ENCODE measurements at places on chromosomes 7 and 10.

DNA sequence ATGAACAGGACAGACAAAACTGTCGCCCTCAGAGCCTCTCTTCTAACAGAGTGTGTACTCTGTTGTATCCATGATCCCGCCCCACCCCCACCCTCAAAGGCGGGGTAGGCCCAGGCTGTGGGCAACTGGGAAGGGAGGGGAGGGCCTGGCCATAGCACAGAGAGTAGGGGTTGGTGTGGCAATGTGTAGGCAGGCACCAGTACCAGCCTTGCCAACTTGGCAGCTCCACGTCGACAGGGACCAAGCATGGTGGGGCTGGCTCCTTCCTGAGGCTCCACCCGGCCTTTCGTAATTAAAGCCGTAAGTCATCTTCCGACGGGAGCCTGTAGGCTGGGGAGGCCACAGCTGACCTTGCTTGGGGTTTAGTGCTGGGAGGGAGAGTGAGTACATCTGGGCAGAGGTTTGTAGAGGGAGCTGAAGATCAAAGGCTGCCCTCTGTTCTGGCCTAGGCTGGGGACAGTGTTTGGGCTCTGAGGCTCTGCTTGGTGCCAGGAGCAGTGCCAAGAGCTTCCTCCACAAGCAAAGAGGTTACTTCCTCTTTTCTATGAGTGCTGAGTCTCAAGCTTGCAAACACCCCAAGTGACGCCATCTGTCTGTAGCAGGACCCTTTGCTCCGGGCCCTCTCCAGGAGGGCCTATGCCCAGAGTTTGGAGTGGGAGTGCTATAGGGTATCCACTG is 121.6 kb downstream of the C10orf105 start:
- no peak for DNase-seq

GRCh38 chr7:99380032-99380822 is 5.7 kb downstream of the ARPC1B start:
- DNase-seq = no peak

- DNase-seq = no peak
Measured at GRCh38 chr10:124600051-124600880, 138.6 kb downstream of the LHPP start.

- no peak for DNase-seq
Measured at GRCh38 chr10:6399231-6399741, 180.8 kb downstream of the PRKCQ start.

- no peak for DNase-seq
Measured at GRCh38 chr10:77029777-77030717, 607.6 kb downstream of the KCNMA1 start.

- no peak for DNase-seq
Measured at GRCh38 chr7:101258243-101258731, 13.4 kb upstream of the FIS1 start.

DNA sequence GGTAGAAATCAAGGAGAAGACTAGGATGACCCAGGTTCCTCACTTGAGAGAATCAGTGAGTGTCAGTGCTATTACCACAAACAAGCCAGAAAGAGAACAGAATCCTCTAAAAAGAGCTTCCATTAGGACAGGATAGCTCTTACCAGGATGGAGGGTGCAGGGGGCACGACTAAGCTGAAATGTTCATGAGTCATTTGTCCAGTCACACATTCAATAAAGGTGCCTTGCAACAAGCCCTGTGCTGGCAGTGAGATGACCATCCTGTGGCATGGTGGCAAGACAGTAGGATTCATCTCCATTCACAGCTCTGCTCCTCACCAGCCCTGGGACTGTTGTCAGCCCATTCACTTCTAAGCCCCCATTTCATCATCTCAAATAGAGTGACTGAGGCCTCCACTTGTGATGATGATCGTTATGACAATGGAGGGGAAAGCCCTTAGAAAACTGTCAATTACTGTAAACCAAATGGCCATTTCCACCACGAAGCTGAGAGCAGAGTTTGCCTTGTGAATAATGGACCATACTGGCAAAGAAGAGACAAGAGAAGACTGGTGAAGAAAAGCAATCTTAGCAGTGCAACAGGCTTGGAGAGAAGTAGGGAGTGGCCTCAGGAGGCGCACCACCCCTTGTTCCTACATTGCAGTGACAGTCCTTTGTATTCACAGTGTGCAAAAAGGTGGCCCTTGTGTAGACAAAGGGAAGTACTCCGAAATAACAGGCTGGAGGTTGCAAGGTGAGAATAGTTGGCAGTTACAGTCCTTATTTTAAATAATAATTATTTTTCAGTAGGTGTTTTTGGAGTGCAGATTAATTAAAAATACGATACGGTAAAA is 9.0 kb upstream of the WIPF3 start:
- no peak for DNase-seq

GRCh38 chr10:122576291-122576690 is 15.7 kb downstream of the DMBT1 start:
- DNase-seq = no peak

DNA sequence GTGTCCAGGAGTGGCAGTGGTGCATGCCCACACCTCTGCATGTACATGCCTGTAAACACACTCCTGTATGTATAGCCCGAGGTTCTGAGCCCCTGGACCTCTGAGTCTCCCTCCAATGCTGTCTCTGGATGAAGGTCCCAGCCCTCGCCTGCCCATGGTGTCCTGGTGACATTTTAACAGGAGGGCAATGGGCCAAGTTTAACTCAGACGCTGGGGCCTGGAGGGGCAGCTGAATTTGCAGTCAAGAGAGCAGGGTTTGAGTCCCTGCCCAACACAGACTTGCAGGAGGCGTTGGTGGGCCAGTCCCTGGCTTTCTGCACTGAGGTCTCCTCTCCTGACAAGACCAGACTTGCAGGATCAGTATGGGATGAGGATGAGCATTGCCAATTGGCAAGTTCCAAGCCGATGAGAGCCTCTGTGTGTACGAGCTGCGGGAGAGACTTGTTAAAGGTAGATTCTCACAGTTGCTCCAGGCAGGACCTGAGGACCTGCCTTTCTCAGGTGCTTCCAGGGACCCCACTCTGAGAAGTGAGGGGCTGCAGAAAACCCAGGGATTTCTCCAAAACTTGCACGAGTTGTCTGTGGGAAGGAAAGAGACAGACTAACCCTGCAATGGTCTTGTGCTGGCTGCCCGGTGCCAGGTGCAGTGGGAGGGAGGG is 141.9 kb downstream of the ELFN1 start:
- peak; percentile 73 for DNase-seq

DNA sequence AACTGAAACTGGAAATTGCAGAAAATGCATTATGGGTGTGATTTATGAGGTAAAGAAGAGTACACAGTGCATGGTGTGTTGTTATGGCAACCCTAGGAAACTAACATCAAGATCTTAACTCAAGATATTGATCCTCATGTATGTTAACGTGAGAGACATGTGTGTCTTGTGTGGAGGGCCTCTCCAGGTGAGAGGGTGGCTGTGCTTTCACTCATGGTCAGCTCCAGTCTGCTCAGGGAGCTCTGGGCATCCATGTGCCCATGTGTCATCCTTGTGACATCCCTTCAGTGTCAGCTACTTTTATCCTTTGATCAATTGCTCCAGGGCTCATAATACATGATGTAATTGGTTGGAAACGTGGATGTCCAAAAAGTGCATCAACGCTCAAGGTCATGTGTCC is 24.9 kb upstream of the INSYN2A start:
- DNase-seq = no peak

DNA sequence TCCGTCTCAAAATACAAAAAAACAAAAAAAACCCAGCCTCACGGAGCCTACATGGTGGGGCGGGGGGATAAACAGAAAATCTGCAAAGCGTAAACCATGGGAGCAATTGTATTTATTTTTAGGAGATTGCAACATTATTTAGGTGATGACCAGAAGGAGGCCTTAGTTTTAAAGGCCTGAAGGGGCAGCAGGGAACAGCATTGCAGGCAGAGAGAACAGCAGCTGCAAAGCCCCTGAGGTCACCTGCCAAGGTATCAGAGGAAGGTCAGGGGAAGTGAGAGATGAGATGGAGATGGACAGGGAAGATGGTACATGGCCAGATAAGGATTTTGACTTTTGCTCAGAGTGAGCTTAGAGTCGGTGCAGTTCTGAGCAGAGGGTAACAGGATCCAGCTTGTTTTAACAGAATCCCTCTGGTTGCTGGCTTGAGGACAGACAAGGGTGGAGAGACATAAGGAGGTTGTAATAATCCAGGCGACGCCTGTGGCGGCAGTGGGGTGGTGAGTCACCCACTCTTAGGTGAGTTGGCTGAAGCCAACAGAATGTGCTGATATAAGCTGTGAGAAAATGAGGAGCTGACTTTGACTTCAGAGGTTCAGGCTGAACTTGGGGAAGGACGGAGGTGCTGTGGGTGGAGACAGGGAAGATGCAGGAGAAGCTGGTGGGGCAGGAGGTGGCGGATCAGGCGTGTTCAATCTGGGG is 82.3 kb upstream of the GTF2I start:
- no peak for DNase-seq

GRCh38 chr10:49089557-49090188 is 25.6 kb downstream of the VSTM4 start:
- DNase-seq = no peak

- no peak for DNase-seq
Measured at GRCh38 chr10:44955413-44956070, 4.1 kb upstream of the RASSF4 start.

- peak; percentile 7 for DNase-seq
Measured at GRCh38 chr10:58264780-58265179, 2.9 kb downstream of the IPMK start.

- peak; percentile 52 for DNase-seq
Measured at GRCh38 chr7:109879287-109879828, 1211.6 kb upstream of the LRRN3 start.

GRCh38 chr10:36534471-36535002 is 590.9 kb upstream of the ANKRD30A start:
- peak; percentile 1 for DNase-seq

GRCh38 chr10:22461891-22462290 is 116.6 kb downstream of the SPAG6 start:
- no peak for DNase-seq

DNA sequence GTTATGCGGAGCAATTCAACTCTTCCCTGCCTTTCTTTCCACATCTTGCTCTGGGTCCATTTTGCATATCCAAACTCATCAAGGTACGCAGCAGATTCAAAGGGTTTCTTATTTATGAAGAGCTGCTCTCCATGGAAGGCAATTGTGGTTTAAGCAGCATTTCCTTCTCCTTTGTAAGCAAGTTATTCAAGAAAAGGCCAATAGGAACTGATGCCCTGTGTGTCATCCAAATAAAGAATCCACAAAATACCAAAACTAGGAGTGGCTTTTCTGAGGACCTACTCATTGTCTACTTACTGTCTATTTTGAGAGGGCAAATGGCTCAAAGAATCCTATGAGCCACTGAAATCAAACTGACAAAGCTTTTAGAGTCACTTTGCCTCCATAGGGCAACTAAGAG is 253.1 kb downstream of the PTEN start:
- no peak for DNase-seq

All from NCI-H82 (cell line).